ENCODE measurements at places on chromosomes 11 and 22.

DNA sequence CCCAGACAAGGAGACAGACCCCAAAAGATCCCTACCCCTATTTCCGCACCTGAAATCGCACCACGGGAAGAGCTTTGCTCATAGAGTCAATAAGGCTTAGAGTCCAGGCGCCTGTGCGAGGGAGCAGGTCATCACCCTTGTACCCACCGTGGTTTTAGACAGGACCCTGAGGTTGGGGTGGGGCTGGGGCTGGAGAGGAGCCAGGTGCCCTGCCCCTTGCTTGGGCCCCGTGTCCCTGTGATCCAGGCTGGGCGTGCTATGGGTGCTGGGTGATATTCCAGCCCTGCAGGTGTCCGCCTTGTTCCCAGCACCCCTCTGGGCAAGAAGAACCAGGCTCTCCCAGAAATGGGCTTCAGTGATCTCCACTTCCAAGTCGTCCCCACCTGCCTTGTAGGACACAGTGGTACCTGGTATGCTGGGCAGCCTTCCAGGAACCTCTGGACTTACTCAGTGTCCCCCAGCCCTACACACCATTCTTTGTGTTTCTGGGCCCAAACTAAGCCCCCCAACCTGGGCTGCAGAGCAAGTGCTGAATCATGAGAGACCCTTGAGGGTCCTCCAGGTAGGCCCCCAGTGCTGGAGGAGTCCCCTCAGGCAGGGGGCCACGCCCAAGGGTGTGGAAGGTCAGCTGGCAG lies 4.5 kb downstream of the CD81 start:
- DNase-seq, result no peak

- no peak for DNase-seq
These were observed 11.0 kb downstream of the XRRA1 start for GRCh38 chr11:74937696-74938475.

DNA sequence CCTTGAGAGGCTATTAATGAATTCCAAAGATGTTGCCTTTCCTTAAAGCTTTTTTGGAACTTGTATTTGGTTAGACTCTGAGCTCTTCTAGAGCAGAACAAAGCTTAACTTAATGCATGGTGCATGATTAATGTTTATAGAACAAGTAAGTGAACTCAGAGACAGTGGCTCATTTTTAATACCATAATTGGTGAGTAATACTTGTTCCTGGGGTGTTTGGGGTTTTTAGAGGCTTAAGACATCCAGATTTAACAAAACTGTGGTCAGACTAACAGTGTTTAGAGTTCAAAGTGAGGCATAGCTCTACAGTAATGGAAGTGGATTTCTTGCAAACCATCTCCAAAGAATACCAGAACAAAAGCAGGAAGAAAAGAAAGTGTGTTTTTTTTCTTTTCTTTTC lies 73.7 kb upstream of the CTSC start:
- no peak for DNase-seq

GRCh38 chr22:30574095-30574981 lies at the start of gene GAL3ST1:
TSS of gene GAL3ST1 (minus strand) at chr22:30574665. CDS start at chr22:30557392, 17,273 bp downstream.
- no peak for DNase-seq
